H7 (cell line): ENCODE measurements at places on chromosomes 5 and 9. TPM values are rescaled to one million over a fixed set of nuclear protein-coding genes. Genes with fewer than 3 reads are reported as not detected.

GRCh38 chr5:153437251-153437650, 53.2 kb upstream of the GRIA1 start:
- DNase-seq, result no peak

SPOCK1 gene
- 1.4 and 4.6 TPM in 2 replicates for total RNA-seq

DNA sequence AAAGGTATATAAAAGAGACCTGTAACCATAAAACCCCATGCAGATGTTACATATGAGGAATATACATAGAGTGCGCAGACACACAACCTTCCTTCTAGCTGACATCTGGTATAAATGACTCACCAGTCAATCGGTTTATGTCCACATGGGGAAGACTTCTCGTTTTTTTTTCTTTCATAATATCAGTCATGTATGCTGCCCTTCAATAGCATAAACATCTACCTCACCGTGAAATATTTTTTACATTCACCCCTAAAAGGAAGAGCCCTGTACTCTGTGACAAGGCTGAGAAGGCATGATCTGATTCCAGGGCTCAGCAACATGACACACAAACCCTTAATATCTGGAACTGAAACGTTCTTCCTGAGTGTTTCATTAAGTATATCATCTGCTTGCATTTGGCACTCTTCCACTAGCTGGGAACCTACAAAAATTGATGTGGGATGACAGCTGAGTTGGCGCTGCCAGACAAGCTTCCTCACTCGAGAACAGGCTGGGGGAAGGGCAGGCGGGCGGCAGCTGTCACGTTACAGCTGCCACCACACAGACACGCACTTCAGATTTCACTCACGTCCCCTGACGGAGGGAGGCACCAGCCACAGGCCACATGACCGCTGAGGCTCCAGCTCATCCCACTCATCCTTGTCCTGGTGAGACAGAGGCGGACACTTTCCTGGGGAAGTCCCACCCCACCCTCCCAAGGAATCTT, 74.2 kb downstream of the SHB start:
- DNase-seq, result no peak

DNA sequence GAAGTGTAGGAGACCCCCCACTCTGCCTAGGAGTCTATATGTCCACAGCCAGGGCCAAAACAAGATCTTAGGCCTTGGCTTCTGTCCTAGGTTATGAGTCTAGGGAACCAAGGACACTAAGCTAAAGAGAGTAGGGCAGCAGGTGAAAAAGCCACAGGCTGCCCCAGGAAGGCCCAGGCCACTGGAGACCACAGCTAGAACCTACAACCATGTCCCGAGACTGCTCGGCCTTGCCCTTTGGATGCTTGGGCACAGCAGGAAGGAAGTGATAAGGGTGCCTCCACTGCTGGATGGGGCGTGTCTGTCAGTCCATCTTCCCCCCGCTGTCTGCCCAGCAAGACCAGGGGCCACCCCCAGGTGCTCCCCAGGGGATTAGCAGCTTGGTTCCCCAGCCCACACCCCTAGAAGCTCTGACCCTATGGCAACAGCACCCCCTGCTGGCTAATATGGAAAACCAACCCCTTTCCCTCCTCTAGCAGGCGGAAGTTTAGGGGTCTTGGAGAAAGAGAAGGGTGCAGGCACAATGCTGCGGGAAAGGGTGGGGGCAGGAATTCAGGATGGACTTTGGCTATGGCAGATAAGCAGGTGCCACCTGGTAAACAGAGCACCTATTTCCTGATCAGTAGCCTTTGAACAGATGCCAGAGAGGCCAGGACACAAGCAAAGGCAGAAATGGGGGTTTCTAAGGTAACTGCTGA, 10.5 kb upstream of the IRF1 start:
- DNase-seq, result peak; percentile 82

- peak; percentile 92 for DNase-seq
Measured at GRCh38 chr9:133534346-133535291, at the start of gene ADAMTSL2. Gene ADAMTSL2, plus strand, starts transcription at chr9:133534704. Its CDS starts 2,009 bp downstream, at chr9:133536713.

SPATA9 gene
- total RNA-seq, result not detected in 2 replicates
